ENCODE measurements at places on chromosomes 7 and 10.
A peak's percentile ranks its signal among the peaks of the same experiment; 100 is the strongest.

DNA sequence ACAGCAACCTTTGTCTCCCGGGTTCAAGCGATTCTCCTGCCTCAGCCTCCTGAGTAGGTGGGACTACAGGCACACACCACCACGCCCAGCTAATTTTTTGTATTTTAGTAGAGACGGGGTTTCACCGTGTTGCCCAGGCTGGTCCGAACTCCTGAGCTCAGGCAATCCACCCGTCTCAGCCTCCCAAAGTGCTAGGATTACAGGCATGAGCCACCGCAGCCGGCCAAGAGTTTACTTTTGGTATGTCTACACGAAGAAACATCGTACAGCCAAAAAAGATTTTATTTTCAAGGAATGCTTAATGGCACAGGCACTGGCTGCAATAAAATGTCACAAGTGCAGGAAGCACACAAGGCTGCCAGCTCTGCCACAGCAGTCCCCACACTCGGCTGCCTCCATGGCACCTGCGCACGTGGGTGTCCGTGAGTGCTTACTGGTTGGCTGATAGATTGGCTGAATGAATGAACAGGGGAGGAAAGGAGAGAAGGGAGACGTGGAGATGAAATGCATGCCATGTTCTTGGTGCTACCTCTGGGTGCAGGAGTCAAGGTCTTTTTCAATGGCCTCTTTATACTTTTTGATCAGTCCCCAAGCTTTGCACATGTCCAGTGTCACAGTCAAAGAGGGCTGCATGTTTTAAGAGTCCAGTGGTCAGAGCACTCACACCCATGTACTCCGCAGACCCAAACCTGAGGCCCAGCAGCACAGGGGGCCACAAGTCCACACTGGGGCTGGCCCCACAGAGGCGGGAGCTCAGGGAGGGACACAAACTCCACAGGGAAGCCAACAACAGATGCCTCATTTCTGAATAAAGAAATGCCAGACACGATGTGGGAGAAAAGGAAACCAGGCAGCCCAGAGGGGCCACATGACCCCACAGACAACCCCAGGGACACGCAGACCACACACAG is 198.2 kb downstream of the MAD1L1 start:
- no peak for DNase-seq

DNA sequence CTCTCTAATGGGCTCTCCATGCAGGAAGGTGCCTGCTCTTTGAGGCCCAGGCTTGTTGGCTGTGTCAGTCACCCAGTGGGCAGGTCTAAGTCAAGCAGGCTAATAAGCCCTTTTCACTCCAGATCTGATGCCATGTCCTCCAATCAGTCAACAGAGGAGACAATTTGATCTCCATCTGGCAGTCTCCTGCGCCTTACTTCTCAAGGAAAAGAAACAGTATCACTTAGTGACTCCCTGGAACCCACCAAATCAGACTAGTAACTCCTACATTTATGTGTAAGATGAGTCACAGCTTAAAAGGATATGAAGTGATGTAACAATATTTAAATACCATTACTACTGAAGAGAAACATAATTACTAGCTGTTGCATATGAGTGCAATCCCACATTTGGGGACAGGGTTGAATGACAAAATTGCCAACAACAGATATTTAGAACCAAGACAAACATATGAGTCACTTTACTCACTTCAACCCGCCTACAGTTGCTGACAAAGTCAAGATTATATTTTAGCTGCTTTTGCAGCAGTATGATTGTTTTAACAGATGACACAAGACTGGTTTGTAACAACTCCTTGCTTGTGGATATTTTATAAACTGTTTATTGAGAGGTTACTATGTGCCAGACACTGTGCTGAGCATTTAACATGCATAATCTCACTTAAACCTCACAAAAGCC is 72.1 kb downstream of the USP6NL start:
- no peak for DNase-seq

DNA sequence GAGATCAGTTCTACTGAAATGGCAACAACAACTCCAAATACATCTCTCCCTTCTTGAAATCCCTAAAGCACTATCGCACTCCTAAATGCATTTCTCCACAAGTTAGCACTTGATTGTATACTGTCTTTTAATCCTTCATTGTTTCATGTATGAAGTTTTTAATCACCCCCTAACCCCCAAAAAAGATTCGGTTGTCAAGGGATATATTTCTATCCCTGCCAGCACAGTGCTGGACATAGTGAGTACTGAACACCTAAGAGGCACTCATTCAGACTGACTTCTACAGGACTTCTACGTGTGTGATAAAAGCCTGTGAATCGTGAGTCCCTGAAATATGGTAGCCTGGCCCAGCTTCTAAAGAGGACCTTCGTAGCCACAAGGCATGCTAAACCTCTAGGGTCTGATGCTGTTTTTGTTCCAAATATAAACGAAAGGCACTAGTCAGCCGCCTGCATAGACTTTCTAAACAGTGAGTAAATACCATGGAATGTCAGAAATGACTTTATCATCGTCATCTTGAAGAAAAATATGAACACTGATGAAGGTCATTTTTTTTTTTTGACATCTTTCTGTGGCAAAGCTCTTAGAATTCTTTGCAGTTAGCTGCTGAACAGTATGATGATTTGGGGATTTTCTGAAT is 14.6 kb upstream of the ZSCAN21 start:
- peak; percentile 79 for DNase-seq

GRCh38 chr10:86046845-86047460 is 319.6 kb downstream of the GRID1 start:
- no peak for DNase-seq

- peak; percentile 11 for DNase-seq
Observed at GRCh38 chr7:86904949-86905834, 154.3 kb downstream of the ELAPOR2 start.

- DNase-seq = no peak
Observed at GRCh38 chr7:138295049-138295637, 164.9 kb upstream of the TRIM24 start.

- no peak for DNase-seq
Observed at GRCh38 chr7:22594020-22594419, 94.0 kb upstream of the STEAP1B start.

GRCh38 chr10:102118867-102119266 is 1.3 kb downstream of the LDB1 start:
- no peak for DNase-seq

- peak; percentile 58 for DNase-seq
Observed at GRCh38 chr7:34373940-34374339, 284.1 kb upstream of the NPSR1 start.

GRCh38 chr10:114052255-114052654 is 8.6 kb downstream of the ADRB1 start:
- DNase-seq = no peak

DNA sequence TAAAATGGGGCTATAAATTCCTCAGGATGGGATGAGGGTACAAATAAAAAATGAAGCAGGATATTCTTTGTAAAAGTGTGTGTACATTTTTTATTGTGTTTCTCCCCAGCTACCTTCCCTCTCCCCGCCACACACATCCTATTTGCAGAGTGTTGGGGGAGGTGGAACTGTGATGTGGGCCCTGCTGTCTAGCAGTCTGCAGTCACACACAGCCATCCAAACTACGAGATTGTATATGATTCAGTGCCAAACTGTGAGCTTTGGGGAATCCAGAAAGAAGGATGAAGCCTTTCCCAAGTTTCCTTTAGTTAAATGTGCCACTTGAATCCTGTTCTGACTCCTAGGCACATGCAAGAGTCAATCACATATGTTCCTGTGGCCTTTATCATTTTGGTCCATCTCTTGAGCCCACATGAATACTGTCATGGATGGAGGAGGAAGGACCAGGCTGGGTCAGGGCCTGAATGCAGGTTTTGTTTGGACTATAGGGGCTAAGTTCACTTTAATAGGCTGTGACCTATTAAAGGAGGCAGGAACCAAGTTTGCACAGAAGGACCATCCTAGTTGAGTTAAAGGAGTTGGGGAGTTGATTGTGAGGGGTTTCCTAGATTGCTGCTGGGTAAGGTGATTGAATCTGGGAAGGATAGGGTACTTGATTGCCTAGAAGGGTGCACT is 1.1 kb upstream of the SEMA4G start:
- no peak for DNase-seq

- DNase-seq = no peak
Observed at GRCh38 chr10:50226610-50227009, 24.7 kb downstream of the ASAH2 start.

DNA sequence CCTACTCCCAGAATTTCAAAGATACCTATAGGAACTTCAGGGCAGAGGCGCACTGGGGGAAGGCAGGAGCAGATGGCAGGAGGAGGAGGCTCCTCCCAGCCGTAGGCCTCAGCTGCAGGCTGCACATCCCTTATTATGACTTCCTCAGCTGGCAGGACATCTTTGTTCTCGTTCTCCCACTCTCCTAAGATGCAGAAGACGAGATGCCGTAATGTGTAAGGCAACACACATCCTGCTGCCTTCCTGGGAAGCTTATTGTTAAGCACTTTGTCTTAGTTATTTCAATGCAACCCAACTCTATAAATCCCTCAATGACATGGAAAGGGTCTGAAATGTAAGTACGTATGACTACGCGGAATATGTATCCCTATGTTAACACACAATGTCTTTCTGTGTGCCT is 599.8 kb upstream of the MGMT start:
- no peak for DNase-seq

GRCh38 chr7:485188-486081 is 34.2 kb downstream of the PDGFA start:
- no peak for DNase-seq

DNA sequence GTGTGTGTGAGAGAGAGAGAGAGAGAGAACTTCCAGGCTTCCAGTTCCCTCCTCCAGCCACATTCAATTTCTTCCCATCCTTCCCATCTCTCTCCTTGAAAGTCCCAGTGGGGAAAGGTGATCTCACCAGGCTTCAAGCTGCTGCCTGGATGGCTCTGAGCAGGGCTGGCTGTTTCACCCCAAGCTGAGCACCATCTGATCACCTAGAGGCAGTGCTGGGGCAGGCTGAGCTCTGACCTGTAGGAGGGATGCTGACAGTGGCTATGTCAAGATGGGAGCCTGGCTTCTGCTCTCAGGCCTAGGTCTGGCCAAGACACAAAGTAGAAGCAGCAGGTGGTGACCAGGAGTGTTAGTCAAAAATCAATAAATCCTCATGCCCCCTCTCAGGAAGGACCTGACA is 370.8 kb downstream of the PLXNA4 start:
- no peak for DNase-seq

DNA sequence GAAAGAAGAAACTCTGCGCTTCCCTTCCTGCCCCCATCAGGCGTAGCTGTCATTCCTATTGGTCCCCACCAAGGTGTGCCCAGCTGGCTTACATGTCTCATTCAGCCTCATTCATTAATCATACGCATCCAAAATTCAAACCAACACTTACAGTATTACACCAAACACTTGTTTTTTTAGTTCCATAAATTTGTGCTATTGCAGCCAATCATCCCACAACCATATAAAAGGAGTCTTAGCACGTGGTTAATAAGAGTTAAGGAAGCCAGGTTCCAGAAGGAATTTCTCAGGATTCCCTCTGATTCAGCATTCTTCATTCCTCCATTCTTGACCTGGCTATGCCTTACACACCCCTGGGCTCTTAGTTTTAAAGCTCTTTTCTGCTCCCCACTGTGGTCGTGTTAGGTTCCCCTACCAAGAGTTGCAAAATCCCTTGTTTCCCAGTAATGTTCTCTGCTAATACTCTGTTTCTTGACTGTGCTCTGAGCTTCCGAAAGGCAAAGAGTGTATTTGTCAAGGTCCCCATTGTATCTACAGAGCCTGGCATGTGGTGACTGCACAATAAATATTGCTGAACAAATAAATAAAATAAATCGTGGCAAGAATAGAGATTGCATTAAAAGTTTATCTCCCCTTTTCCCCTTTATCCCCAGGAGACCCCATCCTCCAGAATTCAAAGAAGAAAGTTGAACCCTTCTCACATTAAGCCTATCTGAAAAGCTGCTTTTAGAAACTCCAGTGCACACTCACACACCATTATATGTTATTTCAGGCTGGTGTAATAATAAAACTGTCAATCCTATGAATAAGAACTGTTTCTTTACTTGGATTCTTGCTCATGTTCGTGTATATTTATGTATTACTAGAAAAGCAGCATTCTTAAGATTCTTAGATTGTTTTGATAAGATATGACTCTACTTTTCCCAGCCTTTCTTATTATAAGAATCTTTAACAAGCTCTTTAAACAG is 514.4 kb downstream of the INHBA start:
- DNase-seq = peak; percentile 52

GRCh38 chr10:43902842-43903241 is 254.2 kb upstream of the ZNF32 start:
- no peak for DNase-seq

- DNase-seq = no peak
Observed at GRCh38 chr10:785861-786214, 96.4 kb upstream of the DIP2C start.

DNA sequence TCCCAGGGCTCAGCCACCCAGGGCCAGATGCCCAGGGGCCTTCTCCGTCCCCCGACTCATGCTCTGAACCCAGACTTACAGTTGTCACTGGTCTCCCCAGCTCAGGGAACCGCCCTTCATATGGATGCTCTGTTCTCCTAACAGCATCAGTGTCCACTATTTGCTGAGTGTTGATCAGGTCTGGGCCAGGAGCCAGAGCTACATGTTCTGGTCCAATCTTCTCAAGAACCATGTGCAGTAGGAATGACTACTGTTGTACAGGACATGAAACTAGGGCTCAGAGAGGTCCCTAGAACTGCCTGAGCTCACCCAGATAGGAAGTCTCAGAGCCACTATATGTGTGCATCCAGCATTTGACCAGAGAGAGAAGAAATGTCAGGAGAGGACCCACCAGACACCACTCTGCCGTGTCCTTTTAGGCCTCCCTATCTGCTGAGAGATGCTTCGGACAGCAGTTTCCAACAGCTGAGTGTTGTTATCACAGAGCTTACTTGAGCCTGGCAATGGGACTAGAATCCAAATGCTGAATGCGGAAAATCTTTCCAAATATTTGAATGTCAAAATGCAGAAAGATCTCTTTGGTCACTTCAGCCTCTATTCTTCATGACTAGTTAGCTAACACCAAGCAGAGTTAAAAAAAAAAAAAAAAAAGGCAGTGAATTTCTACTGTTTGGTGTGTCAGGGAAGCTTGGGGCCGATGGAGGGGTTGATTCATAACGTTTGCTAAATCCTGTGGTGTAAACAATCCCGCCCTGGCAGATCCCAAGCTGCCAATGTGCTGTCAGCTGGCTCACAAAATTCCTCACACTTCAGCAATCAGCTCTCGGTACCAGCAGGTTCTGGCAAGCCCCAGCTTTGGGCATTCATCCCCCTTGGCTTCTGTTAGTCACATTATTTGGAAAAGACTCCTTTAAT is 246.1 kb downstream of the TNS3 start:
- peak; percentile 76 for DNase-seq

DNA sequence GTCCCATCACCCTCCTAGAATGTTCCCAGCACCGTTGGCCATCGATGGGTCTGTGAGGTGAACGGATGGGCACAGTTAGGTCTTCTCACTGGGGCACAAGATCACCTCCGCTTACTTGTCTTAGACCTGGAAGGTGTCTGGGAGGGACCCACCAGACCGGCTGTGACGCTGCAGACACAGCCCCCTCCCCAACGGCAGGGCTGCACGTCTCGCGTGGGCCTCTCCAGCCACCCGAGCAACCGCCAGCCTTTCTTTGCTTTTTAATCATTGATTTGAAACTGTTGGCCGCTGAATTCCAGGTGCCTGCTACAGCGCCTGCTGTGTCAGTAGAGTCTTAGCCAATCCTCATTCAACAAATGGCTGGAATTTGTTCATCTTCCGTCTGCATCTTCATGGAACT is 90.4 kb downstream of the DYNC2I1 start:
- DNase-seq = no peak

- DNase-seq = no peak
Observed at GRCh38 chr7:118492466-118492865, 268.0 kb downstream of the ANKRD7 start.

GRCh38 chr7:38862666-38863065 is 46.3 kb downstream of the VPS41 start:
- DNase-seq = no peak
